C1 segment of cervical spinal cord (tissue), 14 donors: ENCODE measurements at places on chromosomes 1 and 21.

DNA sequence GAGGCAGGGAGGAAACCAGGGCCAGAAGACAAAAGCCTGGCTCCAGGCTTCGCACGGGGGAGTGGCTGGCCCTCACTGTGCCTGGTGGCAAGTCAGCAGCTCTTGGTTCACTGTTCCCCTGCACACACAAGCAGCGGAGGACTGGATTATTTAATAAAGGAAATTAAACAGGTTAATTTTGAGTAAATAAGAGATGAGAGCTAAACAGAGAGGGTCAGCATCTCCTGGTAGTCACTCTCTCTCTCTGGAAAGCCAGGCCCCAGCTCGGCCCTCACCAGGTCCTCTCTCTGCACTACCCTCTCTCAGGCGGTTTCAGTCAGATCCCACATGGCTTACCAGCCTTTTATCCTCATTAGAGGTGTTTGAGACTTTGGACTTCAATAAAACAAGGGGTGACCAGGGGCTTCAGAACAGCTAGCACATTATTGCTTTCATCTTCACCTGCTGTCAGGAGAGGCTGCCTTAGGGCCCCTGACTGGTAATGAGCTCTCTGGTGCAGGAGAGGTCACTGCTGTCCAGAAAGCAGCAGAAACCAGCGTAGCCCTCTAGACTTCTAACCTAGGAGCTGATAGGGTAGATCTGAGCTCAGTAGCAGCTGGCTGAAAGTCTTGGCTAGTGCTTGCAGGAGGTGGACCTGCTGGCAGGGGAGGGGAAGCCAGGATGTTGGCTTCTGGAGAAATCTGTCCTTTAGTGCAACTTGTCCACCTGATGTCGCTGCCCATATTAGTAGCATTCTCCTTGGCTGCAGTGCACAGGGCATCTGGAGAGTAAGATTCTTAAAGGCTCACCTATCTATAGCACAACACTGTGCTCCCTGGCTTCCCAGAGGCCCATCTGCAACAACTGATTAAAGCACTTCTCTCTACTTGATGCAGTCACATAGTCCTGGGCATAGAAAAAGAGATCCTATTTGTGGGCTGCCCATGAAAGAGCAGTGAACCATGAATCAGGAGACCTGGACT is 45.9 kb downstream of the SYT6 start:
- no peak for DNase-seq

DNA sequence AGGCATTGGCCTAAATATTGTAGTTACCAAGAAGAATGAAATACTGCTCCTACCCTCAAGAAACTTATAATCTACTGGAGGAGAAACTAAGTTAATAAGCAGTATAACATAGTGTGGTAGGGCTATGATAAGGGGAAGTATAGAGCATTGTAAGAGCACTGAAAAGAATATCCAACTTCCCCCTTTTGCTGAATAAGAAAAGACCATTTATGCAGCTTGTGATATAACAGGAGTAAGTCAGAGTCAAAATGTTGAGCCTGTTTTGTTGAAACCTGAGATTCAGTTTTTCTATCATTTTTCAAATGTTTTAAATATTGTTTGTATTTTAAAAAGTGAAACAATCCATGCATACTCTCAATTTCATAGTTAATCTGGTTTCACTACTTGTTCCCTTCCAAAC is 48.3 kb upstream of the FCRL4 start:
- DNase-seq, result no peak

DNA sequence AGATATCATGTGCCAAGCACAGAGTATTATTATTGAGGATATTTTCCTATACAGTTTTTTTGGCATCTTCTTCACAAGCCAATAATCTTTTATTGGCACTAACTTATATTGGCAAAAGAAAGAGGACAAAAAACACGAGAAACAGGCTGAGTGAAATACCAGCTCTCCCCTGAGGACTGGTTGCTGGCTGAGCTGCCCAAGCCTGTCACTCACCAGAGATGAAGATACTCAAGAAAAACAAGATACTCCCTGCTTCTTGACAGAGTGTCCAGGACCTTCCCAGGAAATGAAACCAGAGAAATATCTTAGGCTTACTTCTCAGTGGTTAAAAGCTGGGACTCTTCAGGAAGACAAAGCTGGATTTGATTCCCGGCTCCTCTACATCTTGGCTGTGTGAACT is 35.9 kb upstream of the ATP1B1 start:
- no peak for DNase-seq

DNA sequence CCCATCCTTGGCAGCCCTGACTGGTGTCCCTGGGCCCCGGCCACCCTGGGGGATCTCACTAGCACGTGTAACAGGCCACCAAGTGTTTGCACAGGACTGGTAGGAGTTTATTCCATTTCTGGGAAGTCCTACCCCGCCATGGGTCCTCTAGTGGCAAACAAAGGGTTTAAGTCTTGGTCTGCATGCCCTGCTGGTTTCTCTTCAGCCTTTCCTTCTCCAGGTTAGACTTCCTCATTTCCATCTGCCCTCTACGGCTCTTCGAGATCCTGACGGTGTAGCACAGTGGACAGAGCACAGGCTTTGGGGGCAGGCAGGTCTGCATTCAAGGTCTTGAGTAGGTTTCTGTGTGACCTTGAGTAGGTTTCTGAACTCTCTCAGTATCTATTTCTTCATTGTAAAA is 2.8 kb downstream of the AGTRAP start:
- DNase-seq, result no peak

- no peak for DNase-seq
Observed at GRCh38 chr1:229585338-229585737, 26.8 kb upstream of the ABCB10 start.

DNA sequence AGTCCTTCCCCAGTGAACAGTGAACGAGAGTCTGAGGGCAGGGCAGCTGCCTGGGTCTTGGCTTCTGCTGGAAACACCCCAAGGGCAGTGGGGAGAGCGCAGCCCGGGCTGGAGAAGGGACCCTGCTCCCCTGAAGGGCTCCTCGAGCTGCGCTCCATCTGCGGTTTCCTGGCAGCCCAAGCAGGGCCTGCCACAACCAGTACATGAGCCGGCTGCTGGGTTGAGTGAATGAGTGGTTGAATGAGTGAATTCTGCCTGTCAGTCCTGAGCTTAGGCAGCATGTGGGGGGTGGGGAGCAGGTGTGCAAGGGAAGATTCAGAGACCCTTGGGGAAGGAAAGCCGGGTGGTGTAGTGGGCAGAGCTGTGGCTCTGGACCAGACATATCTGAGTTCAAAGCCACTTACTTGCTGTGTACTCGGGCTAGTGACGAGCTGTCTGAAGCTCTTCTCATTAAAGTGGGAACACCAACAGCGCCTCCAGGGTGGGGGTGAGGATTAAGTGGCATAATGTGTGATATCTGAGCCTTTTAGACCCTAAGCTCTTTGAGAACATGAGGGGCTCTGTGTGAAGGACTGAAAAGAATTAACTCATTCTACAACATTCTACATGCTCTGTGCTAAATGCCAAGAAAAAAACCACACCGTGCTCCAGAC is 3.7 kb downstream of the OPRD1 start:
- DNase-seq, result no peak

DNA sequence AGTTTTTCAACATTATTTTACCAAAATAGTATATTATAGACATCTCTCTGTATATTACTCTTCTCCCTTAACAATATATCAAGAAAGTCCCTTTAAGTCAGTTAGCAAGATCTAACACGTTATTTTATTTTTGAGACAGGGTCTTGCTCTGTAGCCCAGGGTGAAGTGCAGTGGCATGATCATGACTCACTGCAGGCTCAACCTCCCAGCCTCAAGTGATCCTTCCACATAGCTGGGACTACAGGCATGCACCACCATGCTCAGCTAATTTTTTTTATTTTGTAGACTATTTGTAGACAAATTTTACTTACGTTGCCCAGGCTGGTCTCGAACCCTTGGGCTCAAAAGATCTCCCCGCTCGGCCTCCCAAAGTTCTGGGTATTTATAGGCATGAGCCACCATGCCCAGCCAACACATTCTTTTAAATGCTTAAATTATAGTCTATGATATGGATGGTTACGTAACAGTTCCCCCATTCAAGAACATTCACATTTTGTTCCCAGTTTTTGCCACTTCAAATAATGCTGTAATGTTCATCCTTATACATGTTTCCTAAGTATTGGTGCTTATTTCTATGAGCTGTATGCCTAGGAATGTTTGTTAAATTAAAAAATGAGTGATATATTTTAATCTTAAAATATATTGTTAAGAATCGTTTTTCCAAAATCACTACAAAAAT is 70.4 kb downstream of the TUT4 start:
- no peak for DNase-seq

DNA sequence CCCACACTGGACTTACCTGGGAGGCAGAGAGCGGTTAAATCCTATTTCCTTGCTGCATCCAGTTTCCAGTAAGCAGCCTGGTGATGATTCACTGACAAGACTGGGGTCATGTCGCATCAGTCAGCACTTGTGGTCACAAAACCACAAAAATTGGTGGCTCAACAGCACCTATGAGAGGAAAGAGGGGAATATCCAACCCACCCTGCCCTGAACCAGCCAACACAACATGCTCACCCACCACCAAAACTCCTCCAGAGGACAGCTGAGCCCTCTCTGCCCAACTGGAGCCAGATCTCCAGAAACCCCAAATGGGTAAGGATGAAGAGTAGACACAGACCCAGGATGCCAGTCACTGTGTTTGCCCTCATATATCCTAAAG is 64.0 kb downstream of the CD46 start:
- no peak for DNase-seq

- DNase-seq, result no peak
Observed at GRCh38 chr1:84170171-84170570, 26.1 kb downstream of the PRKACB start.

DNA sequence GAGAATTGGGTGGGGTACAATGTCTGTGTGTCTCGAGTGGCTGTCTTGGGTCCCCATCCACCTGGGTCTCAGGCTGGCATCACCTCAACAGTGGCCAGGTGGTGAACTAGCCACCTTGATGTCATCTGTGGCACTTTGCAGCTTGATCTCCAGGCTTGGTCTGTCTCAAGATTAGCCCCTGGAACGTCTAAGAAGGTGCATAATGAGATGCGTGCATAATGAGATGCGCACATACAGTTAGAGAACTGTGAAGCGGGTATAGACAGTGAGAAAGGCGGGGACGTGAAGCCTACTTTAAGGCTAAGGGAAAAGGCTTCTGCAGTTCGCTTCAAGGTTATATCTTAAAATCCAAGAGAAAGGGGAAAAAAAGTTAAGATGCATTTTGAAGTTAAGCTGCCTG is 98.7 kb downstream of the WDR4 start:
- no peak for DNase-seq

GRCh38 chr1:94463765-94464330 is 45.7 kb downstream of the ABCD3 start:
- no peak for DNase-seq

DNA sequence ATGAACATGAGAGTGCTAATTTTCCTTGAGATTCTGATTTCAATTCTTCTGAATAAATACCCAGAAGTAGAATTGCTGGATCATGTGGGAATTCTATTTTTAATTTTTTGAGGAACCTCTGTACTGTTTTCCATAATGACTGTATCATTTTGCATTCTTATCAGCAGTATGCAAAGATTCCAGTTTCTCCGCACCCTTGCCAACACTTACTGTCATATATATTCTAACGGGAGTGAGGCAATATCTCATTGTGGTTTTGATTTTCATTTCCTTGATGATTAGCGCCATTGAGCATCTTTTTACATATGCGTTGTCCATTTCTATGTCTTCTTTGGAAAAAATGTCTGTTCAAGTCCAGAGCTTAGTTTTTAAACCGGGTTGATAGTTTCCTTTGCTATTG is 33.2 kb downstream of the VCAM1 start:
- no peak for DNase-seq

DNA sequence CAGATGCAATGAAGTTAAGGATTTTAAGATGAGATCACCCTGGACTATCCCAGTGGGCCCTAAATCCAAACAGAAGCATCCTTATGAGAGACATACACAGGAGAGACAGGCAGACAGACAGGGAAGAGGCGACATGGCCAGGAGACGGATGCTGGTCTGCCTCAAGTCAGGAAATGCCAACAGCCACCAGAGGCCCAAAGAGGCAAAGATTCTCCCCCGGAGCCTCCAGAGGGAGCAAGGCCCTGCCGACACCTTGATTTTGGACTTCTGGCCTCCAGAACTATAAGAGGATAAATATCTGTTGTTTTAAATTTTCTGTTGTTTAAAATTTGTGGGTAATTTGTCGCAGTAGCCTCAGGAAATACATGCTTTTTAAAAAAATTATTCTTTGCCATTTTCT is 116.4 kb downstream of the GLIS1 start:
- no peak for DNase-seq

DNA sequence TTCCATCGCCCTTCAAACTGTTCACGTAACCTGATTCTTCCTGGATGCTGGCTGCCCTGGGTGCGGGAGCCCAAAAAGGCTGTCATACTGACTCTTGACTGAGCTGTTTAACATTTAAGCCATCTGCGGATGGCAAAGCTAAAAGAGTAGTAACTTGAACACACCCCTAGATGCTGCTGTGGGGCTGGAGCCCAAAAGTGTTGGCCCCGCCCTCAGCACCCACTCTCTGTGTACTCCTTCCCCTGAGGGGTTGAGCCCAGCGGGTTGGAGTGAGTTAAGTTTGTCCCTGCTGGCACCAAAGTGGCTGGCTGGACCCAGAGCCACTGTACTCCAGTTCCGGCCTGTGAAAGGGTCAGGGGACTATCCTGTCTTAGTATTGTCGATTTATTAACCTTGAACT is 640.6 kb downstream of the PTPRU start:
- DNase-seq, result no peak

DNA sequence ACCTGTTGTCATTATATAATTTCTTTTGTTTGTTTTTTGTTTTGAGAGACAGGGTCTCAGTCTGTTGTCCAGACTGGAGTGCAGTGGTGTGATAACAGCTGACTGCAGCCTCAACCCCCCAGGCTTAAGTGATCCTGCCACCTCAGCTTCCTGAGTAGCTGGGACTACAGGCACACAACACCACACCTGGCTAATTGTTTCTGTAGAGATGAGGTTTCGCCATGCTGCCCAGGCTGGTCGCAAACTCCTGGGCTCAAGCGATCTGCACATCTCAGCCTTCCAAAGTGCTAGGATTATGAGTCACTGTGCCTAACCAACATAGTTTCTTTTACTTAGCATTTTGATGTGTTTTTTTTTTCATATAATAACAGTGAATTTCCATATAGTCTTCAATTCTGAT is 50.4 kb upstream of the FCRL4 start:
- no peak for DNase-seq

DNA sequence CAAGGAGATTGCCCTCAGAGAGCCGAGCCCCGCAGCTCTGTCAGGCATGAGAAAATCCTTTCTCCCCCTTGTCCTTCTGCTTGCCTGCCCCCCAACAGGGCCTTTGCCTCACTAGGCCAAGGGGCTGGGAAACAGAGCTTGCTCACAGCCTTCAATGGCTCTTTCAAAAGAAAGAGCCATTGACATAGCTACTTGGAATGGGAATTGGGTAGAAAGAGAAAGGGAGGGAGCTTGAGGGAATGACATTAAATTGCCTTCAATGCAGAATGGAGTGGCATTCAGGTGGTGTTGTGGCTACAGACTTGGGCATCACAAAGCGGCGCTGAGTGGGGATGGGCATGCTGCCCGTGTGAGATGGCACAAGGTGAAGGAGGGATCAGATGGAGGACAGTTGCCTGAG is 13.2 kb downstream of the SYT11 start:
- peak; percentile 43 for DNase-seq

- DNase-seq, result no peak
Observed at GRCh38 chr1:61752921-61753389, 10.7 kb downstream of the PATJ start.
